Sigmoid colon (tissue), 7 donors: ENCODE measurements at places on chromosomes 7 and 10. TPM values are rescaled to one million over a fixed set of nuclear protein-coding genes. Genes with fewer than 3 reads are reported as not detected.
A peak's percentile ranks its signal among the peaks of the same experiment; 100 is the strongest.

- no peaks in the 10 kb centered on the region for H3K27me3 ChIP-seq
- no peaks in the 10 kb centered on the region for H3K4me1 ChIP-seq
- H3K27ac ChIP-seq, result no peak overlapping the region
Measured at GRCh38 chr10:43257347-43258210, 9.3 kb downstream of the RASGEF1A start.

The SLC26A3 gene
- polyA plus RNA-seq, result 326 TPM

GRCh38 chr7:78052112-78052511, 253.5 kb downstream of the PHTF2 start:
- H3K27ac ChIP-seq, result no peak overlapping the region
- H3K27me3 ChIP-seq, result no peaks in the 10 kb centered on the region
- no peak overlapping the region for H3K4me3 ChIP-seq
- H3K36me3 ChIP-seq, result no peaks in the 10 kb centered on the region
- H3K4me1 ChIP-seq, result no peaks in the 10 kb centered on the region
- no peak for DNase-seq

DNA sequence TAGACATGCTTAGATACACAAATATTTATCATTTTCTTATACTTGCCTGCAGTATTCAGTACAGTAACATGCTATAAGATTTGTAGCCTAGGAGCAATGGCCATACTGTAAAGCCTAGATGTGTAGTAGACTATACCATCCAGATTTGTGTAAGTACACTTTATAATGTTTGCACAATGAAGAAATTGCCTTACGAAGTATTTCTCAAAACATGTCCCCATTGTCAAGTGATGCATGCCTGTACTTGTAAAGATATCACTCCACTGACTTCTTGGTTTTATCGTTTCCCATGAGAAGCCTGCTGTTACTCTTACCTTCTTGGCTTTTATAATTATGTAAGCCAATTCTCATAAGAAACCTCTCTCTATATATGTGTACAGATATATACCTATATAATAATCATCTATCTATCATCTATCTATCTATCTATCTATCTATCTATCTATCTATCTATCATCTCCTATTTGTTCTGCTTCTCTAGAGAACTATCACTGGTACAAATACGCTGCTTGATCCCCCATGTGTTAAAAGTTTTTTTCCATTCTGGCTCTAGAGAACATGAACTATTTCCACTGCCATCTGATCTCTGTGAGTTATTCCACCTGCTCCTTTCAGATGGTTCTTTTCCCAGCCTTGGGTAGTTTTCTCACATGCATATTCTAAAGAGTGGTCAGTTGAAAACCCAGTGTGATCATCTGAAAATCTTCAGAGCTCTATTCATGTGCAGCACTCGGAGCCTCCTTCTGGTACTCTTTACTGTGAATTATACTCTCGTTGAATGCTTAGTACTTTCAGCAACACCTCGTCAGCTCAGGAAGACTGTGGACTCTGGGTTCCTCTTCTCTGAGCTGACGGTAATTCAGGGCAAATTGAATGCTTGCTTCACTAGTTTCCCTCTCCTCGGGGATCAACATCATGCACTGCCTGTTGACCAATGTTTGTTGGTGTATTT, 14.5 kb upstream of the VCL start:
- H3K36me3 ChIP-seq, result no peaks in the 10 kb centered on the region
- no peak overlapping the region for H3K4me3 ChIP-seq
- H3K27ac ChIP-seq, result no peak overlapping the region
- no peaks in the 10 kb centered on the region for H3K4me1 ChIP-seq
- no peak for DNase-seq

GRCh38 chr10:919481-919880, 12.0 kb downstream of the LARP4B start:
- no peak overlapping the region for H3K27ac ChIP-seq
- H3K4me1 ChIP-seq, result peaks cover 44% of the 10 kb centered on the region
- no peaks in the 10 kb centered on the region for H3K36me3 ChIP-seq
- no peak for DNase-seq
- H3K27me3 ChIP-seq, result no peaks in the 10 kb centered on the region

GRCh38 chr7:117401293-117402002, 25.8 kb downstream of the ASZ1 start:
- no peaks in the 10 kb centered on the region for H3K36me3 ChIP-seq
- no peak overlapping the region for H3K27ac ChIP-seq
- DNase-seq, result no peak
- H3K27me3 ChIP-seq, result no peaks in the 10 kb centered on the region
- H3K4me1 ChIP-seq, result no peaks in the 10 kb centered on the region

The DRGX gene
- 0.23 TPM for polyA plus RNA-seq

DNA sequence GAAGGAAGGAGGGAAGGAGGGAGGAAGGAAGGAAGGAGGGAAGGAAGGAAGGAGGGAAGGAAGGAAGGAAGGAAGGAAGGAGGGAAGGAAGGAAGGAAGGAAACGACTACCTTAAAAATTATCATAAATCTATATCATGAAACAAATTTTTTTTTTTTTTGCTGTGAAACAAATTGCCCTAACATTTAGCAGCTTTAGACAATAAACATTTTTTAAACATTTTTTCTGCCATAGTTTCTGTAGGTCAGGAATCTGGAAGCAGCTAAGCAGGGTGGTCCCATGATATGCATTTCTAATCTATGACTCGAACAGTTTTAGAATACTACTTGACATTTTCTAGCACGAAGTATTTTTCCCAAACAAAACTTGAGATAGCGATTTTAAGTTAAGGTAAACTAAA, 42.9 kb upstream of the TSPAN13 start:
- no peak overlapping the region for H3K27ac ChIP-seq
- peaks cover 7% of the 10 kb centered on the region for H3K36me3 ChIP-seq
- no peaks in the 10 kb centered on the region for H3K4me1 ChIP-seq
- H3K27me3 ChIP-seq, result no peaks in the 10 kb centered on the region

The AFAP1L2 gene
- polyA plus RNA-seq, result 2.5 TPM

GRCh38 chr10:33126742-33127141, 168.7 kb upstream of the ITGB1 start:
- no peaks in the 10 kb centered on the region for H3K27me3 ChIP-seq
- no peak overlapping the region for H3K27ac ChIP-seq
- peaks cover 4% of the 10 kb centered on the region for H3K4me1 ChIP-seq
- no peaks in the 10 kb centered on the region for H3K36me3 ChIP-seq
- H3K4me3 ChIP-seq, result no peak overlapping the region
- no peak for DNase-seq

The EIF5AL1 gene
- 0.46 TPM for polyA plus RNA-seq

DNA sequence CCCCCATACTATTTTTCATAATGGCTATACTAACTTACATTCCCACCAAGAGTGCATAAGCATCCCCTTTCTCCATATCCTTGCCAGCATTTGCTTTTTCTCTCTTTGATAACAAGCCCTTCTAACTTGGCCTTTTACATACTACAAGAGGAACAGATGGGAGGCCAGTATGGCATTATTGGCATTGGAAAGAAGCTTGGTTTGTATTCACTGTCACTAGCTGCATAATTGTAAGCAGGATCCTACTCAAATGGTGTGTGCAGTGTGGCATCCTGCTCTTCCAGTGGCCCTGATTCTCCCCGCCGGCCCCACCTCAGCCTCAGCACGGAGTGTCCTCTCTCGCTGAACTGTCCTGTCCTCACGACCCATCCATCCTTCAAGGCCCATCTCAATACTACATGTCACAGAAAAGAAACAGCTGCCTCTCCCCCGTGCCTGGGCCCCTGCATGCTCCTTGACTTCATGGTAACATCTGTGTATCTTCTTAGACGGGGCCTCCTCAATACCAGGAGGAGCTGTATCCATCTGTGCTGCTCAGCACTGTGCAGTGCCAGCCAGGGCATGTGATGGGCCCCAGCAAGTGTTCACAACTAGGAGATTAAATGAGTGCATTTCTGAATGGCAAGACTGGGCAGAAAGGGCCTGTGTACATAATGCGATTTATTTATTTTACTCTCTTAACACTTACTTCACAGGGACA, 205.2 kb downstream of the COBL start:
- H3K27ac ChIP-seq, result no peak overlapping the region
- H3K36me3 ChIP-seq, result no peaks in the 10 kb centered on the region
- H3K27me3 ChIP-seq, result no peaks in the 10 kb centered on the region
- no peak for DNase-seq
- no peak overlapping the region for H3K4me3 ChIP-seq

- no peaks in the 10 kb centered on the region for H3K4me1 ChIP-seq
- H3K27me3 ChIP-seq, result no peaks in the 10 kb centered on the region
- no peak overlapping the region for H3K4me3 ChIP-seq
- H3K27ac ChIP-seq, result no peak overlapping the region
- DNase-seq, result no peak
Measured at GRCh38 chr7:20268824-20269223, 51.6 kb upstream of the MACC1 start.

The ZNF777 gene
- polyA plus RNA-seq, result 4.2 TPM

DNA sequence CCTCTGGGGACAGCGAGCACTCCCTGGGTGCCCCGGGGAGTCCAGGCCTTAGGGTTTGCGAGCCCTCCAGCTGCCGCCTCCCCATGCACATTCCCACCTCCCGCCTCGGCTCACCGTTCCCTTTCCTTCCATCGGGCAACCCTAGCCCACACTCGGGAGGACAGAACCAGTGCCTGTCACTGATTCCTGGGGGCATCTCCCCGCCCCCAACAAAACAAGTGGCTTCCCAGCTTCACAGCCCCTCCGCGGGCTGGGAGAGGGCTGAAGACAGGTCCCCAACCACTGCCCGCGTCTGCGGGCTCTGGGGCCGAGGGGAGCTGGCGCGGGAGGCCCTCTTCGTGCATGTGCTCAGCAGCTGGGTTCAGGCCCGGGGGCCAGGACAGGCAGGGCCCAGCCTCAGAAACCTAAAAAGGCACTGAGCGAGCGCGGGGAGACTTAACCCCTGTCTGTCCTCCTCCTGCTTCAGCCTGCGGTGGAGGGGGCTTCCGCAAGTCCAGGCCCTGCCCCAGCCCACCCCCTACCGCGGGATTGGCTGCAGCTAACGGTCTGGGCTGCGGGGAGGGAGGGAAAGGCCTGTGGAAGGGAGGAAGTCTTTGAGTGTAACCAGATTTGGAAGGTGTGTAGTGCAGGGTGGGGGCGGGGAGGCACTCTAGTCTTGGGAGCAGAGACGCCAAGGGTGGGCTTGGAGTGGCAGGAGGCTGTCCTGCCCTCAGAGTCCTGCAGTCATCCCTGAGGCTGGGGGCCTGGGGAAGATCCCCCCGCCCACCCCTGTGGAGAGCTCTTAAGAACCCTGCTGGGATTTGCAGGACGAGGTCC, 1.2 kb downstream of the FLNC start:
- H3K27ac ChIP-seq, result peak overlapping the region; percentile 95
- peaks cover 6% of the 10 kb centered on the region for H3K36me3 ChIP-seq
- peaks cover 2% of the 10 kb centered on the region for H3K4me1 ChIP-seq
- peak overlapping the region; percentile 82 for H3K4me3 ChIP-seq
- peak; percentile 97 for DNase-seq
- H3K27me3 ChIP-seq, result no peaks in the 10 kb centered on the region
